ENCODE measurements at places on chromosomes 4 and X.

GRCh38 chr4:175459571-175459970 lies 352.5 kb downstream of the GPM6A start:
- no peaks in the 10 kb centered on the region for H3K36me3 ChIP-seq
- no peaks in the 10 kb centered on the region for H3K27me3 ChIP-seq
- no peak overlapping the region for H3K27ac ChIP-seq
- H3K4me1 ChIP-seq, result no peaks in the 10 kb centered on the region
- H3K4me3 ChIP-seq, result no peak overlapping the region
- no peak for DNase-seq

DNA sequence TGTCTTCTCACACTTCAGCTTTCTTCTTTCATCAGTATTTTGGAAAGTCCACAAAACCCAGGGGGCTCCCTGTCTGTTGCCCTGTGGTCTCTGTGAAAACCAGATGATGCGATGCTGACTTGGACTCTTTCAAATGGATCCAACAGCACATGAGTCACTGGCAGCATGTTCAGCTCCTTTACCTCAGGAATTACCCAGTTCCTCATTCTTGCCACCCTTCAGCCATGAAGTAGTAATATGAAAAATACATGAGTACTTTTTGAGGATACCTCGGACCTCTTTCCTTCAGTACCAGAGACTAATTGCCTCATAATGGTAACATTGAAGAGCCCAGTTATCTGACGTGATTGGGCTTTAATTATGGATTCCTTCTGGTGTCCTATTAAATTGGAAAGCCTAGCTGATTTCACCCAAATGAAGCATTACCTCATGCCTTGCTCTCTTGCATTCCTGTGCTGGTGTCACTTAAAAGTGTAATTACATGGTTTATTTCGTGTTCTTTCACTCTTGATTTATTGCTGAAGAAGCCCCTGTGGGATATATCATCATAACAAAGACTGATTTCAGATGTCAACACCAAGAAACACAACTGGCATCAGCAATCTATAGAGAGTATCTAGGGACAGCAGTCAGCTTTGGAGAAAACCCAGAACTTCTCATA lies 63.4 kb downstream of the NFKB1 start:
- H3K27ac ChIP-seq, result peak overlapping the region; percentile 96
- DNase-seq, result peak; percentile 86
- peak overlapping the region; percentile 72 for H3K4me3 ChIP-seq
- H3K36me3 ChIP-seq, result peaks cover 70% of the 10 kb centered on the region

DNA sequence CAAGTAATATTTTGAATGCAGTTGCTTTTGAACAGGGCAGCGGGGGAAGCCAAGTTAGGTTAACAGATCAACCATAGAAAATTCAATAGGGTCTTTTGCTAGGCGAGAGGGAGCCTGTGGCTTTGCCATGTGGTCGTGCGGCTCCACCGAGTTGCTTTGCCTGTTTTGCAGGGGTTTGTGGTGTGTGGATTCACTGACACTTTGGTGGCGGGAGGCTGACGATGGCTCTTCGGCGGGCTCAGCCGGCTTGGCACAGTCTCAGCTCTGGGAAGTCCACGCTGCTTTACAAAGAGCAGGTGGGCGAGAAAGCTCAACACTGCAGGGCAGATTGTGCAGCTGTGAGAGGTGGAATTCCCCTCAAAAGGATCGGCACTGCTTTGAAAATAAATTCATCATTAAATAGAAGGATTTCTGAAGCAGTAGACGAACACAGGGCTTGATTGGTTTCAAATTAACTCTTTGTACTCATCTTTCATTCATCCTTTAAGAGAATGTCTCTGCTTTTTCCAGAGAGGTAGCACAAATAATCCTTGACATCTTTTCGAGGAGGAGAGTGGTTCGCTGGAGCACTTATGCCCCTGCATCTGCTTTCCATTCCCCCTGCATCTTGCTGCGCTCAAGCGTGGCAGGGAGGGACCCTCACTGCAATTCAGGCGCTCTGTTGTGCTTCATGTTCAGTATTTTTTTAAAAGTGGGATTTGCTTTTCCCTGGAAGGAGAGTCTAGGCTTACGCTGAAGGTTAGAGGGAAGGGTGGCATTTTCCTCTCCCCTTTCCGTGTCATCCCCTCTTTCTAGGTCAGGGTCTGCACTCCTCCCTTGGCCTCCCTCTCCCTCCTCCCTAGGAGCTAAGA lies 201.8 kb upstream of the LEF1 start:
- DNase-seq, result no peak
- no peaks in the 10 kb centered on the region for H3K36me3 ChIP-seq
- no peak overlapping the region for H3K4me3 ChIP-seq
- H3K4me1 ChIP-seq, result peaks cover 13% of the 10 kb centered on the region
- peaks cover 5% of the 10 kb centered on the region for H3K27me3 ChIP-seq
- no peak overlapping the region for H3K27ac ChIP-seq

DNA sequence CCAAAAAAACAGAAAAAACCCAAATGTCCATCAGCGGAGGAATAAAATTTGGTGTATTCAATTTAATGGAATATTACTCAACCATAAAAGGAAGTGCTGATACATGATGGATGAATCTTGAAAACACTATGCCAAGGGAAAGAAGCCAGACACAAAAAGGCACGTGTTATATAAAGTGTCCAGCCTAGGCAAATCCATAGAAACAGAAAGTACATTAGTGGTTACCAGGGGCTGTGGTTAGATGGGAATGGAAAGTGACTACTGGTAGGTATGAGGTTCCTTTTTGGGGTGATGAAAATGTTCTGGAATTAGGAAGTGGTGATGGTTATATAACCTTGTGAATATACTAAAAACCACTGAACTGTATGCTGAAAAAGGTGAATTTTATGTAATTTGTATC lies 3.5 kb upstream of the CDKL2 start:
- H3K4me3 ChIP-seq, result no peak overlapping the region
- H3K4me1 ChIP-seq, result peaks cover 6% of the 10 kb centered on the region
- H3K36me3 ChIP-seq, result no peaks in the 10 kb centered on the region
- H3K27me3 ChIP-seq, result no peaks in the 10 kb centered on the region

- no peak overlapping the region for H3K27ac ChIP-seq
- H3K4me3 ChIP-seq, result no peak overlapping the region
- no peaks in the 10 kb centered on the region for H3K36me3 ChIP-seq
- peaks cover 36% of the 10 kb centered on the region for H3K27me3 ChIP-seq
- DNase-seq, result no peak
Observed at GRCh38 chrX:13940671-13941070, 89.0 kb downstream of the GEMIN8 start.

- H3K27ac ChIP-seq, result no peak overlapping the region
- no peaks in the 10 kb centered on the region for H3K27me3 ChIP-seq
- H3K4me3 ChIP-seq, result no peak overlapping the region
- no peaks in the 10 kb centered on the region for H3K36me3 ChIP-seq
Observed at GRCh38 chr4:176090115-176090514, 24.5 kb downstream of the WDR17 start.

DNA sequence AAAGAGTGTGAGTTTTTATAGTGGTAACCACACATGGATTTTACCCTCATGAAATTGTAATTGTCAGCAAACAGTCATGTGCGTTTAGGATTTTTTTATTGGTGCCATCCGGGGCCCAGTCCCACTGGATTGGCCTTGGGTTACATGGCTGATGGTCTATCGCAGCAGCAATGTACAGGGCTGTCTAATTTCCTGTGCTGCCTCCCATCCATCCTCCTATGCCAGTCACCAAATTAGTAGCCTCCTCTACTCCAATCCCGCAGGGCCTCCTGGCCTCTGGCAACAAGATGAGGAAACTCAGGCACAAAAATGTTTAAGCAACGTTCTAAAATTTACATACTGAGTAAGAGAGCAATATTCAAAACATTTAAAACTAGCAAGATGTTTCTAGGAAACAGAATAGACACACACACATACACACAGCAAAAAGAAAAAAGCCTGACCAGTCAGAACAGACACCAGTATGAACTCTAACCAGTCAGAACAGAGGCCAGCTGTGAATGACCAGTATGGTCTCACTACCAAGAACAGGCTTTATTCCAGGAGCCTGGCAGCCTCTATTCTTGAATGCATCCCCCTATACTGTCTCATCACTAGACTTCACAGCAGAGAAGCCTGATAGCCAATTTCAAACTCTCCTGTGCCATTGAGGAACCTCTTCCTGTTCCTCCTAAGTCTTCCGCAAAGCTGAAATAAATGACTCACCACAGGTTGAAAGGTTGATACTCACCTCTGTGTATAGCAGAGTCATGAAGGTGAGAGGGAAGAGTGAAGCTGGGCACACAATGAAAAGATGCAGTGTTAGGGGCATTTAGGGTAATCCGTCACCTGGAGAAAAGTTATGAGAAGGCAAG lies 42.6 kb downstream of the CHRNA9 start:
- no peak overlapping the region for H3K4me3 ChIP-seq
- H3K27ac ChIP-seq, result no peak overlapping the region
- no peak for DNase-seq

DNA sequence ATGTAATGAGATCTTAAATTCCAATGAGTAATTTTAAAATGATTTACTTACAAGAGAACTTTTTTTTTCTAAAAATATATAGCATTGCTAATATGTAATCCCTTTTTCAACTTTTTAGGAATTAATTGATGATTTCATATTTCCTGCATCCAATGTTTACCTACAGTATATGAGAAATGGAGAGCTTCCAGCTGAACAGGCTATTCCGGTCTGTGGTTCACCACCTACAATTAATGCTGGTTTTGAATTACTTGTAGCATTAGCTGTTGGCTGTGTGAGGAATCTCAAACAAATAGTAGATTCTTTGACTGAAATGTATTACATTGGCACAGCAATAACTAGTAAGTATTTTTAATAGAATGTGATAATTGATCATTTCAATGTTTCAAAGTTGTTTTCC lies 113.2 kb downstream of the USP9X start:
- no peak overlapping the region for H3K27ac ChIP-seq
- H3K4me1 ChIP-seq, result no peaks in the 10 kb centered on the region
- no peak overlapping the region for H3K4me3 ChIP-seq

- no peaks in the 10 kb centered on the region for H3K36me3 ChIP-seq
- H3K4me1 ChIP-seq, result no peaks in the 10 kb centered on the region
- peaks cover 5% of the 10 kb centered on the region for H3K27me3 ChIP-seq
- H3K4me3 ChIP-seq, result no peak overlapping the region
- DNase-seq, result no peak
Observed at GRCh38 chrX:134625315-134625718, 33.0 kb downstream of the PLAC1 start.

GRCh38 chrX:79559290-79559689 lies 192.2 kb upstream of the ITM2A start:
- no peak overlapping the region for H3K27ac ChIP-seq
- no peaks in the 10 kb centered on the region for H3K36me3 ChIP-seq
- H3K4me1 ChIP-seq, result no peaks in the 10 kb centered on the region
- no peaks in the 10 kb centered on the region for H3K27me3 ChIP-seq

GRCh38 chrX:119579414-119579813 lies 5.1 kb downstream of the UBE2A start:
- no peaks in the 10 kb centered on the region for H3K36me3 ChIP-seq
- H3K4me3 ChIP-seq, result no peak overlapping the region
- DNase-seq, result peak; percentile 9
- peak overlapping the region; percentile 37 for H3K27ac ChIP-seq
- peaks cover 25% of the 10 kb centered on the region for H3K4me1 ChIP-seq
- H3K27me3 ChIP-seq, result no peaks in the 10 kb centered on the region

- no peak for DNase-seq
- no peaks in the 10 kb centered on the region for H3K27me3 ChIP-seq
- no peak overlapping the region for H3K4me3 ChIP-seq
- H3K27ac ChIP-seq, result no peak overlapping the region
- H3K36me3 ChIP-seq, result peaks cover 6% of the 10 kb centered on the region
Observed at GRCh38 chrX:84479086-84479485, 23.2 kb downstream of the HDX start.

DNA sequence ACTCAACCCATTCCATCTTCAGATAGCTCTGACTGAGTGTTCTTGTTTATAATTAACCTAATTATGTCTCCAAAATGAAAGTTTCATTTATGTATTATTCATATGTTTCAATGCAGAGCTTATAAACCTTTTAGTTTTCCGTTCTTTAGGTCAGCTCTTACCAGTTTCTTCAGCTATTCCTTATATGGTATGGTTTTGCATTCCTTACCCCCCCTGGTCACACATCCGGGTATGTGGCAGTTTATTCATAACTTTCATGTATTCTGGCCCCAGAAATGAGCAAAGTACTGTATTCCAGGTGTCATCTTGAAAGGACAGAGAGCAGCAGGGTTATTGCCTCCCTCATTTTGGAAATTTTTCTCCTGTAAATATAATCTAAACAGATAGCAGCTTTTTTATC lies 16.8 kb upstream of the IGSF1 start:
- no peak overlapping the region for H3K27ac ChIP-seq
- no peaks in the 10 kb centered on the region for H3K4me1 ChIP-seq
- DNase-seq, result no peak
- H3K4me3 ChIP-seq, result no peak overlapping the region
- no peaks in the 10 kb centered on the region for H3K27me3 ChIP-seq

DNA sequence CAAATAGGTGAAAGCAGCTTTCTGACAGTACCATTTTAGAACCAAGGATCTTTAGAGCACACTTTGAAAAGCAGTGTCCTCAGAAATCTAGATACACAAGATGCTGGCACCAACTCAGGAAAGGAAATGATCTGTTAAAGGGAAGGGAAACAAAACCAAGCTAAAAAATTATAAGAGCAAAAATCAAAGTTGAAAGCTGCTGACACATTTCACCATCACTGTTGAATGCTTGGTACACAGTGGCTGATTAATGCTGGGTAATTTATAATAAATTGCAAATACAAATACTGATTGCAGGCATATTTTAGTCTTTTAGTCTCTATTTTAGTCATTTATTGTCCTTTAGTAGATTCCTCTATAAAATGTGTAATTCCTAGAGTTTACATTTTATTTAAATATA lies 1540.1 kb upstream of the PCDH10 start:
- H3K4me1 ChIP-seq, result no peaks in the 10 kb centered on the region
- no peaks in the 10 kb centered on the region for H3K36me3 ChIP-seq
- H3K27ac ChIP-seq, result no peak overlapping the region
- no peak for DNase-seq
- H3K27me3 ChIP-seq, result no peaks in the 10 kb centered on the region

GRCh38 chrX:19616959-19617358 lies 101.7 kb upstream of the MAP3K15 start:
- peaks cover 8% of the 10 kb centered on the region for H3K4me1 ChIP-seq
- no peaks in the 10 kb centered on the region for H3K27me3 ChIP-seq

- no peak for DNase-seq
- H3K27me3 ChIP-seq, result no peaks in the 10 kb centered on the region
- peaks cover 7% of the 10 kb centered on the region for H3K4me1 ChIP-seq
- H3K36me3 ChIP-seq, result no peaks in the 10 kb centered on the region
Observed at GRCh38 chr4:24999392-25000089, 31.2 kb downstream of the LGI2 start.

GRCh38 chr4:154927126-154927680 lies 146.1 kb downstream of the RBM46 start:
- no peak overlapping the region for H3K4me3 ChIP-seq
- H3K27ac ChIP-seq, result no peak overlapping the region
- no peaks in the 10 kb centered on the region for H3K4me1 ChIP-seq

DNA sequence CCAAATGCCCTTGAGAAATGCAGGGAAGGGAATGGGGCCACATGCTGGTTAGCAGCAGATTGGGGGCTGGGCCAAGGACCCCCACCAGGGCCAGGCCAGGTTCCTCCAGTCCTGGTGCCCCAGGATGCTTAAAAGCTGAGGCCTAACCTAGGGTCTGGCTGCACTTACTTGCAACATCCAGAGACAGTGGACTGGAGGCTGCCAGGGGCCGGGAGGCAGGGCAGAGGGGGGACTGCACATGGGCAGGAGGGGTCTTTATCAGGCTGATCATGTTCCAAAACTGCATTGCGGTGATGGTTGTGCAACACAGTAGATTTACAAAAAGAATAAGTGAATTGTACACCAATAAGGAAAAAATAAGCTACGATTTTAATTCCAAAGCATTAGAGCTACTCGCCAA lies 36.8 kb upstream of the C4orf50 start:
- DNase-seq, result no peak
- no peaks in the 10 kb centered on the region for H3K36me3 ChIP-seq
- no peak overlapping the region for H3K4me3 ChIP-seq
